CD4-positive, alpha-beta T cell treated with Interleukin-15 for 4 hours (primary cell): ENCODE measurements at places on chromosomes 11 and 22.

- DNase-seq: no peak
Observed at GRCh38 chr11:73221451-73221850, 3.4 kb downstream of the P2RY2 start.

DNA sequence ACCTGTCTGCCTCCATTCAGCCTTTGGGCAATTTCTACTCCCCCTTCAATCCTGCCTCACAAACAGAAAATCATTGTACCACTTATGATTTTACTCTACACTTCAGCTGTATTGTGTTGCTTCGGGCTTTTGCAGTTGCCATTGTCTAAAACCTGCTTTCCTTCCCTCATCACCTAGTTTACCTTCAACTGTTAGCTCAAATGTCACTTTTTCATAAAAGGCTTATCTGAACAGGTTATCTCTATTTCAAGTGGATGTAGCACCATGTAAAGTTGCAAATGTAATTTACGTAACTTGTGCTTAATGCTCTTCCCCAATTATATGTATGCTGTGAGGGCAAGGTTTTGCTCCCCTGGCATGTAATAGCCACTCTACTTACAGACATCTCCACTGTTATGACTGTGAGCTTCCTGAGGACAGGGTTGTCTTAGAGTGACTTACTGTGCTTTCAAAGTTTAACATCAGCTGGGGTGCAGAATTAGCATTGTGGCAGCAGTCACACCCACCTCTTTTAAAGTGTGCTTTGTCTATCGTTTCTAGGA lies 5.4 kb downstream of the RPS25 start:
- DNase-seq: no peak

GRCh38 chr22:49993649-49994360 lies 18.8 kb downstream of the IL17REL start:
- no peak for DNase-seq

DNA sequence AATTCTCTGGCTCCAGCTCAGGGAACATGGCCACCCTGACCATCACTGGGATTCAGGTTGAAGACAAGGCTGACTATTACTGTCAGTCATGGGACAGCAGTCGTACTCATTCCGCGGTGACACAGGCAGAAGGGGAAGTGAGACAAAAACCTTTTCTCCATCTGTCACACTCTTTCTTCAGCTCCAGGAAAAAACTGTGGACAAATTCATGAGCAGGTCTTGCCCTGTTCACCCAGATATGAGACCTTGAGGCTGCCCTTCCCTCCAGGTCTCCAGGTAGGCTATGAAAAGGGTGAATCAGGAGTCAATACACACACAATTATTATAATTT lies 39.4 kb upstream of the GGTLC2 start:
- no peak for DNase-seq
